ENCODE measurements at places on chromosomes 1 and 21. TPM values are rescaled to one million over a fixed set of nuclear protein-coding genes. Genes with fewer than 3 reads are reported as not detected.
A peak's percentile ranks its signal among the peaks of the same experiment; 100 is the strongest.

- H3K4me1 ChIP-seq = no peaks in the 10 kb centered on the region
- H3K27ac ChIP-seq = no peak overlapping the region
- no peak overlapping the region for H3K4me3 ChIP-seq
- no peaks in the 10 kb centered on the region for H3K27me3 ChIP-seq
- no peaks in the 10 kb centered on the region for H3K36me3 ChIP-seq
Observed at GRCh38 chr1:30475201-30475600, 248.2 kb downstream of the MATN1 start.

DNA sequence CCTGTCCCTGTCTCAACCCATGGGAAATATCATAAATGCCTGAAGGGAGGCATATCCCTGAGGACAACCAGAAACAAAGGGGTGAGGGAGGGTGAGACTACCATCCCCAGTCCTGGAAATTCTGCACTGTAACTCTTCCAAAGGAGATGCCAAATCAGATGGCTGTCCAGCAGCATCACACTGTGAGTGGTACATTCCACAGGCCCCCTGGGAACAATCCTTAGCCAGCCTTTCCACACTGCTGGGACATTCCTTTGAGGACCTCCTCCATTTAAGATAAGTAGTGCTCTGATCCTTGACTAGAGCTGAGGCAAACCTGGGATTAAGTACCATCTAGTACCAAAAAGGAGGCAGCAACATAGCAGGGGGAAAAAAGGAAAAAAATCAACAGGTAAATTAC is 10.7 kb downstream of the IVL start:
- H3K27ac ChIP-seq = no peak overlapping the region
- no peak overlapping the region for H3K4me3 ChIP-seq
- H3K36me3 ChIP-seq = no peaks in the 10 kb centered on the region
- no peaks in the 10 kb centered on the region for H3K4me1 ChIP-seq
- DNase-seq = no peak

GRCh38 chr1:181043025-181043888 is 9.5 kb downstream of the MR1 start:
- peaks cover 7% of the 10 kb centered on the region for H3K4me1 ChIP-seq
- H3K27ac ChIP-seq = no peak overlapping the region
- H3K27me3 ChIP-seq = no peaks in the 10 kb centered on the region
- DNase-seq = no peak
- H3K36me3 ChIP-seq = peaks cover 5% of the 10 kb centered on the region

DNA sequence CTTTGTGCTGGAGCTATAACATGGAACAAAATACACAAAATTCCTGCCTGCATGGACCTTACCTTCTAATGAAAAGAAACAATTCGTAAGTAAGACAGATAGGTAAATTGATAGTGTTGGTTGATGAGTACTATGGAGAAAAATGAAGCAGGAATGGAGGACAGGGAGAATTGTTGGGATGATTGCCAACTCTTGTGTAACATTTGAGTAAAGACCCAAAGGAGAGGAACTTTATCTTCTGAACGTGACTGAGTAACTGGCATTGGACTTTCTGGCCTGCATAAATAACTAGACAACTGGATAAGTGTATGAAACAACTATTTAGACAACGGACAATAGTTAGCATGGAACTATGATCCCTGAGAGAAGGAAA is 6.8 kb upstream of the EFCAB14 start:
- H3K4me1 ChIP-seq = no peaks in the 10 kb centered on the region
- H3K27me3 ChIP-seq = peaks cover 5% of the 10 kb centered on the region
- no peak for DNase-seq
- no peak overlapping the region for H3K27ac ChIP-seq
- no peak overlapping the region for H3K4me3 ChIP-seq

DNA sequence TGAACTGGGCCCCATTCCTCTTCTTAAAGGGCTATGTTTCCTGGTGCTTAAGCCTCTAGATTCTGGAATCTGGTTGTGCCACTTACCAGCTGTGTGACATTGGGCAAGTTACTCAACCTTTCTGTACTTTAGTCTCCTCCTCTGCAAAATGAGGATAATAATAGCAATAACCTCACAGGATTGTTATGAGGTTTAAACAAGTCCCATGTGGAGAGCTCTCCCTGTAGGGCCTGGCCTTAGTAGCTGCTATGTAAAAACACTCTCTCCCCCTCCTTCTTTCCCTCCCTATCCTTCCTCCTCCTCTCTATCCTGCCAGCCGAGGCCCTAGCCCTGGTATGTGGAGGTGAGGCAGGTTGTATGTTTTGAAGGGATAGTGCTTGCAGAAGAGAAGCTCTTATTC is 8.2 kb upstream of the PEAR1 start:
- no peak for DNase-seq
- no peak overlapping the region for H3K27ac ChIP-seq
- H3K27me3 ChIP-seq = peaks cover 24% of the 10 kb centered on the region
- H3K4me3 ChIP-seq = no peak overlapping the region
- no peaks in the 10 kb centered on the region for H3K36me3 ChIP-seq
- H3K4me1 ChIP-seq = no peaks in the 10 kb centered on the region

- no peaks in the 10 kb centered on the region for H3K27me3 ChIP-seq
- no peaks in the 10 kb centered on the region for H3K36me3 ChIP-seq
- H3K4me1 ChIP-seq = peaks cover 55% of the 10 kb centered on the region
- peak overlapping the region; percentile 32 for H3K4me3 ChIP-seq
- DNase-seq = peak; percentile 44
- H3K27ac ChIP-seq = peak overlapping the region; percentile 72
Observed at GRCh38 chr1:14944471-14944985, 209.0 kb upstream of the TMEM51 start.

GRCh38 chr1:68180441-68181164 is 51.7 kb downstream of the WLS start:
- no peak overlapping the region for H3K27ac ChIP-seq
- H3K36me3 ChIP-seq = peaks cover 3% of the 10 kb centered on the region
- no peak overlapping the region for H3K4me3 ChIP-seq
- H3K4me1 ChIP-seq = peaks cover 35% of the 10 kb centered on the region

GRCh38 chr1:246189126-246189525 is 318.0 kb downstream of the SMYD3 start:
- peaks cover 4% of the 10 kb centered on the region for H3K36me3 ChIP-seq
- no peaks in the 10 kb centered on the region for H3K27me3 ChIP-seq
- H3K4me3 ChIP-seq = no peak overlapping the region
- no peak overlapping the region for H3K27ac ChIP-seq

GRCh38 chr1:86912281-86912900 is 1.5 kb downstream of the SELENOF start:
- no peaks in the 10 kb centered on the region for H3K27me3 ChIP-seq
- H3K4me3 ChIP-seq = peak overlapping the region; percentile 100
- peaks cover 20% of the 10 kb centered on the region for H3K4me1 ChIP-seq
- DNase-seq = no peak

DNA sequence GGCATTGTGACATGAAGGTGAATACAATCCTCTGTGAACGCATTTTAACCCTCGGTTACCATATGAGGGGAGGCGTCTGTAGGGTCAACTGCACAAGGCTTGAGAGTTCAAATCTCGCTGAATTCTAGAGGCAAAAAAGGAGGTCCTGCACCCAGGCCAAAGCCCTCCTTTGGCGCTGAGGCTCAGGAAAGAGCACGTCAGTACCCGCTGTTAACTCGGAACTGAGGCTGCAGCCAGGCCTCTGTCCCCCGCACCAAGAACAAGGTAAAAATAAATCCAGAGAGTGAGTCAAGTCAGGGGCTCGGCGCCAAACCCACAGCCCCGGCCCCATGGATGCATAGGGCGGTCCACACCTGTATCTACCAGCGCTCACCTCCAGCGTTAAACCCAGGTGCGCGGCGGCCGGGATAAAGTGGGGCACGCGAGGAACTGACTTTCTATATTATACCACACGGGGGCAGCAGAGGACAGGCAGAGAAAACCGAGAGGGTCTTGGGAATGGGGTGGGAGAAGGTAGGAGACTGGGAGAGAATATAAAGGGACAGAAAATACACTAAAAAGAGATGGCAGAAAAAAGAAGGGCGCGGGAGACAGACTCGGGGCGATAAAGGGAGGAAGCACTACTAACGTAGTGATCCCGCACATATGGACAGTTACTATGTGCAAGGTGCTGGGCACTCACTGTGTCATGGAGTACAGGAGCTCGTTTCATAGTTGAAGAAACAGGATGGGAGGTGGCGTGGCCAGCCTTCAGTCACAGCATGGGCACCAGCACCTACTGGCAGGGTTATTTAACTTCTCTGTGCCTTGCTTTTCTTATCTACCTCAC is 54.9 kb downstream of the DMRTA2 start:
- no peaks in the 10 kb centered on the region for H3K4me1 ChIP-seq
- peak overlapping the region; percentile 50 for H3K4me3 ChIP-seq
- H3K27me3 ChIP-seq = peaks cover 15% of the 10 kb centered on the region
- H3K27ac ChIP-seq = no peak overlapping the region
- DNase-seq = no peak
- H3K36me3 ChIP-seq = no peaks in the 10 kb centered on the region

DNA sequence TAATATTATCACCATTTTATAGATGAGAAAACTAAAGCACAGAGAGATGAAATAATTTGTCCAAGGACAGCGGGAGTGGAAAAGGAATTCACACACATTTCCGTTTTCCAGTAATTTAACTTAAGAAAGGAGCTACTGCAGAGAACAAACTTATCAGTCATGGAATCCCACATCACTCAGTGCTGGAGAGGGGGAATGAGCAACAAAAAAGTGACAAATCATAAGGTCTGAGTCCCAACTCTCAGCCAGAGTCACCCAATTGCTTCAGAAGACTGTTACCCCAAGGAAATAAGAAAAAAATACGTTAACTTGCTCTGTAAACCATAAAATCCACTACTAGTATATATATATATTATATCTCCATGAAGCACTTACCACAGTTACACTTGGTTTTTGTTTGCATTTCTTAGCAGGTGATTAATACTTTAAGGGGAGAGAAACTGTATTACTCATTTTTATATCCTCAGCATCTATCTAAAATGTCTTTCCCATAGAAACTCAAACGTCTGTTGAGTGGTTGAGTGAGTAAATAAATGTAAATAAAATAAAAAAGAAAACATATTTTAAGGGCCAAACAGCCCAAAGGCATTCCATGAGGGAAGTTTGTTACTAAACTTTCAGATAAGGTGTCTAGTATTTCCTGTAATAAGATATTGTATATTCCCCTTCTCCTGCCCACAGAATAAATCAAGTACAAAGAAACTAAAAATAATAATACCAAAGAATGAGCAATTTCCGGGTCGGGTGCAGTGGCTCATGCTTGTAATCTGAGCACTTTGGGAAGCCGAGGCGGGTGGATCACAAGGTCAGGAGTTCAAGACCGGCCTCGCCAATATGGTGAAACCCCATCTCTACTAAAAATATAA is 76.8 kb downstream of the SLC45A1 start:
- H3K27ac ChIP-seq = peak overlapping the region; percentile 98
- peaks cover 55% of the 10 kb centered on the region for H3K4me1 ChIP-seq
- peaks cover 22% of the 10 kb centered on the region for H3K36me3 ChIP-seq
- no peaks in the 10 kb centered on the region for H3K27me3 ChIP-seq
- no peak overlapping the region for H3K4me3 ChIP-seq
- DNase-seq = peak; percentile 87

DNA sequence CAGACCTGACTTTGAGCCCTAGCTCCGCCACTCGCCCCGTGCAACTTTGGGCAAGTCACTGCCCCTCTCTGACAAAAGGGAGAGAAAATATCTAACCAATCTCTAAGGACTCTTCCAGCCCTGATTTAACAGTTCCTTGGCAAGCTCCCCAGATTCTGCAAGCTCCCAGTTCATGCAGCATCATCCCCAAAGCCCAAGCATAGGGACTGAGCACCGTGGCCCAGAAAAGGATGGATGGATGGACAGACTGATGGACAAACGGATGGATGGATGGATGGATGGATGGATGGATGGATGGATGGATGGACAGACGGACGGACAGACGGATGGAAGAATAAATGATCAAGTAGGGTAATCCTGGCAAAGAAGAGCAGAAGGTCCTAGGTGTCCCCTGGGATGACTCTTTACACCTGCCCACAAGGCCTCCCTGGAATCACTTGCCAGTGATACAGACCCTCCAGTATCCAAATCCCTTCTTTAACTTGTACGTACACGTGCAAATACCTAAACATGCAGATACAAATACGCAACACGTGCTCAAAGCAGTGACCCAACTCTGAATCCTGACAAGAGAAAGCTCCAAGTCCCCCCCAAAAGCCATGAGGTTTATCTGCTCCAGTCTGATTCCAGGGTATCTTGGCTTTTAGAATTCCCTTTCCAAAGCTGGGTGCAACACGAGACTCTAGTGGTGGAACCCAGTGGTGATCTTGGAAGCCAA is 16.0 kb downstream of the IFFO2 start:
- H3K36me3 ChIP-seq = peaks cover 5% of the 10 kb centered on the region
- no peaks in the 10 kb centered on the region for H3K27me3 ChIP-seq
- H3K4me3 ChIP-seq = no peak overlapping the region
- H3K27ac ChIP-seq = peak overlapping the region; percentile 89
- H3K4me1 ChIP-seq = peaks cover 34% of the 10 kb centered on the region

- peaks cover 20% of the 10 kb centered on the region for H3K4me1 ChIP-seq
- no peak overlapping the region for H3K4me3 ChIP-seq
- peak; percentile 73 for DNase-seq
Observed at GRCh38 chr21:45029298-45029947, 45.0 kb upstream of the ADARB1 start.

GRCh38 chr1:114723457-114723856 is 6.9 kb upstream of the NRAS start:
- DNase-seq = no peak
- peaks cover 91% of the 10 kb centered on the region for H3K36me3 ChIP-seq
- H3K27ac ChIP-seq = peak overlapping the region; percentile 12
- H3K27me3 ChIP-seq = no peaks in the 10 kb centered on the region
- H3K4me1 ChIP-seq = peaks cover 20% of the 10 kb centered on the region

DNA sequence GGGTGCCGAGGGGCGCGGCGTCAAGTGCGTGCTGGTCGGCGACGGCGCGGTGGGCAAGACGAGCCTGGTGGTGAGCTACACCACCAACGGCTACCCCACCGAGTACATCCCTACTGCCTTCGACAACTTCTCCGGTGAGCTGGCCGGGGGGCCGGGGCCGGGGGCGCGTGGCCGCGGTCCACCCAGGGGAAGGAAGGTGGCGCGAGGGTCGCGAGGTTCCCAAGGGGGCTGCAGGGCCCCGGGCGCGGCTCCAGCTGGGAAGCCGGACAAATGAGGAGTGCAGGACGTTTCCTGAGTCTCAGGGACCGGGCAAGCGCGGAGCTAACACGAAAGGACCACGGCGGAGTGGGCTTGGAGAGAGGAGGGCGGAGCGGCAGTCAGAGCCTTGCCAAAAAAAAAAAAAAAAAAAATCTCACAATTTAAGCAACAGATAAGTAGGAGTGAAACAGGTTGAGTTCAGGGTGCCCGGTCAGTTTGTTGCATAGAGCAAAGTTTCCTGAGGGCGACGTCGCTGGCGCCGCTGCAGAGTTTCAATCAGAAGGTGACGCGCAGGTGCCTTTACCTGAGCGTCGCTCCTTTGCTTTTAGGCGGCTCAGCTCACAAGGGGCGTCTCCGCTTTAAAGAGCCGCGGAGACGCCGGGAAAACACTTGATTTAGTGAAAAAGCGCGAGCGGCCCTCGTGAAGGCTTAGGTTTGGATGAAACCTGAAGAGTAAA is 750 bp downstream of the RHOU start:
- peak overlapping the region; percentile 33 for H3K4me3 ChIP-seq
- no peak overlapping the region for H3K27ac ChIP-seq

HTR6 gene
- total RNA-seq = not detected

NHLH1 gene
- under 0.01 TPM for total RNA-seq

MAP3K6 gene
- 29.8 TPM for total RNA-seq

FCGR3B gene
- not detected for total RNA-seq

SYT14 gene
- 0.29 TPM for total RNA-seq

MPL gene
- not detected for total RNA-seq

CFHR5 gene
- not detected for total RNA-seq

DPM3 gene
- total RNA-seq = 15.9 TPM

LCE1B gene
- not detected for total RNA-seq

SGIP1 gene
- 17.4 TPM for total RNA-seq

PCP4L1 gene
- total RNA-seq = not detected

RYR2 gene
- not detected for total RNA-seq
